T-helper 2 cell treated with Interferon-gamma antibody and Interleukin-4, amounts not matched to agents 5 μg/mL and 100 μg/mL, for 36 hours (primary cell): ENCODE measurements at places on chromosomes 2 and 18.

GRCh38 chr2:46010223-46010924 lies 286.8 kb upstream of the EPAS1 start:
- DNase-seq, result no peak

DNA sequence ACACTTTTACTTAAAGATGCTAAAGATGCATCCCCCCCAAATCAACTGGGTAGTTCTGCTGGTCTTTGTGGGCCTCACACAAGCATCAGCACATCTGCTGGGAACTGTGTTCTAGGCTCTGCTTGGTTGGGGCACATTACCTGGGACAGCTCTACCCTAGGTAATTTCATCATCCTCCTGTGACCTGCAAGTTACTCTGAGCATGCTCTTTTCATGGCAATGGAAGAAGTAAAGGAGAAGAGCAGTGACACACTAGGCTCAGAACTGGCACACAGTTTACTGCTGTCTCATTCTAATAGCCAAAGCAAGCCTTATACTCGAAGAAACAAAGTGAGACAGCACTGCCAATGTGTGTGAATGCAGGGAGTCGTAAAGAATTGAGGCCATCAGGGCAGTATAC lies 376.7 kb downstream of the XIRP2 start:
- no peak for DNase-seq

- no peak for DNase-seq
Observed at GRCh38 chr2:18518116-18519111, 42.0 kb downstream of the RDH14 start.

GRCh38 chr18:6561420-6561861 lies 146.7 kb upstream of the L3MBTL4 start:
- no peak for DNase-seq

DNA sequence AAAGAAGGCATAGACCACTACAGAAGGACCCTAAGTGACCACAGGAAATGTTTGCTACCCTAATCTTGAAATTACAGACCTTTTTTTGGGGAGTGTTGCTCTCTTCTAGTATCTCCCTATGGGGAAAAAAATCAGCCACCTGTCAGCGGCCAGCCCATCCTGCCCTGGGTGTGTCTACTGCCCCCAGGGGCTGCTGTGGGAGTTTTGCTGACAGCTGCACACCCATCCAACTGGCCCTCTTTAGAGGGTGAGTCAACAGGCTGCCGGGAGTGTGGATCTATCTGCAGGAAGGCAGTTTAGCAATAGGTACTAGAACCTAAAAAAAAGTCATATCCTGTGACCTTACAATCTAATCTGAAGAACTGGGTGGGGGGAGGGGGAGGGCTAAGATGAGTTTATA lies 796 bp upstream of the DYSF start:
- no peak for DNase-seq

DNA sequence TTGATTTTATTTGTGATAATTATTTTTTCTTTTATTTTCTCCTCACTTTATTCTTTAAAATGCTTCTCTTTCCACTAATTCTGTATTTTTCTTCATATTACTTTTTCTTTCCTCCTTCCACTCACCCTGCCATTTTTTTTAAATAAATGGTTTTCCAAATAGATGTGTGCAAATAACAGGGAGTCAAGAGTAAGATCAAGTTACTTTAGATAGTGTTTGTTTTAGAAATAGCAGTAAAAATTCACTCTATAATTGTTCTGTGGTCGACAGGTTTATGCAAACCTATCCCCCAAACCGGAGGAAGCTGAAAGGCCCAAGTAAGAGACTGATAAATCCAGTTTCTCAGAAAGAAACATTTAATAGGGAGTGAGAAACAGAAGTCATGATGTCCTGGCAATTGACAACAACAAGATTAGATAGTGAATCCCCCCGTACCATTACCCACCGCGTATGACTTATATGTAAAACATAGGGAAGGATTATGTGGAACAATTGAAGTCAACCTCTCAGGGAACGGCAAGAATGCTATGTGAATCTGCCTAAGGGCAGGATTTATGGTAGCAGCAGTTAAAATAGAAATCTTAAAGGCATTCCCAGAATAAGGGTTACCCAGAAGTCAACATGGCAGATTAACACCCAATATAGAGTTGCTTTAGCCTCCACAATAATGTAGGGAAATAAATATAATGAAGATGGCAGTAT lies 75.5 kb downstream of the KYNU start:
- DNase-seq, result no peak

- DNase-seq, result no peak
Observed at GRCh38 chr2:27795868-27796277, 24.4 kb downstream of the MRPL33 start.

- DNase-seq, result no peak
Observed at GRCh38 chr18:35890323-35890722, 82.2 kb upstream of the RMP24 start.

- no peak for DNase-seq
Observed at GRCh38 chr2:145100301-145100700, 580.4 kb upstream of the ZEB2 start.

GRCh38 chr18:34957119-34957863 lies 83.9 kb upstream of the MAPRE2 start:
- DNase-seq, result no peak

DNA sequence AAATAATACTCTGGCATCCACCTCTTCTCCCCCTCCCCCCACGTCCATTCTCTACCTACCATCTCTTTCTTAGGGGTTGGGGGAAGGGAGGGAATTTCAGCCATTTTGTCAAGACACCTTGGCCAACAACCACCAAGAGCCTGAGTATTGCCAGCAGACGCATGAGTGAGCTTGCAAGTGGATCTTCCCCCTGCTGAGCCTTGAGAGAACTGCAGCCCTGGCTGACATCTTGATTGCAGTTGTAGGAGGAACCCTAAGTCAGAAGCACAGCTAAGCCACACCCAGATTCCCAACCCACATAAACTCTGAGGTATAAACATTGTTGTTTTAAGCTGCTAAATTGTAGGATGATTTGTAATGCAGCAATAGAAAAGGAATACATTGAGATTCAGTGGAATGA lies 165.6 kb downstream of the TMEFF2 start:
- no peak for DNase-seq

GRCh38 chr2:62743506-62743905 lies 38.0 kb downstream of the EHBP1 start:
- DNase-seq, result no peak

DNA sequence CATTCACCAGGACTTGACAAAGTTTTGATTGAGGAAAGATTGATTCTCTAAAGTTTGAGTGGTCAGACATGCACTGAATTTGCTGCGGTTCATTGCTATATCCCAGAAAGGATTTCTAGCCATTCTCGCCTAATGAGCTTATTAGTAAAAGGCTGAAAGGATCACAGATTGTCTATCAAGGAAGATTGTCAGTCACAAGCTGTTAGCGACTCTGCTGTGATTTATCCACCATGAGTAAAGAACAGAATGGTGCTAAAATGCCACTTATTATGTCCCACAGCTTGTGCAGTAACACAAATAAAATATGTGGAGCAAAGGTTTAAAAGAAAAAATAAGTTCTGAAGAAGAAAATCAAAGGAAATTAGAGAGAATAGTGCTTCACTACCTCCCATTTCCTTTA lies 701.2 kb upstream of the CDH7 start:
- no peak for DNase-seq

DNA sequence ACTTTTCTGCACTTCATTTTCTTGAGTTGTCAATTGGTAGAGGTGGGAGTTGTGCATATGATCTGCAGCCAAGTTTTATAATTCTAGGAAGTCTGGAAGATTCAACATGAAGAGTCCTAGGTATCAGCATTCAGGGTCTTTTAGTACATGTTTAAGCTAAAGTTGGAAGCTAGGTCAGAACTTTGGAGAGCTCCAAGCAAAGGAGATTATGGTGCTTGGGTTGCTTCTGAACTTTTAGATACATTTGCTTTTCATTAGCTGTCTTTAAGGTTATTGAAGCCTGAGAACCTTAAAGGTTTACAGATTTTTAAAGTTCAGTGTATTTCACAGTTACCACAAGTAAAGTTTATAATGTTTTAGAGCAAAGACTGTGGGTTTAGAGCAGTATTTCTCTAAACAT lies 85.5 kb downstream of the EPC2 start:
- DNase-seq, result no peak

DNA sequence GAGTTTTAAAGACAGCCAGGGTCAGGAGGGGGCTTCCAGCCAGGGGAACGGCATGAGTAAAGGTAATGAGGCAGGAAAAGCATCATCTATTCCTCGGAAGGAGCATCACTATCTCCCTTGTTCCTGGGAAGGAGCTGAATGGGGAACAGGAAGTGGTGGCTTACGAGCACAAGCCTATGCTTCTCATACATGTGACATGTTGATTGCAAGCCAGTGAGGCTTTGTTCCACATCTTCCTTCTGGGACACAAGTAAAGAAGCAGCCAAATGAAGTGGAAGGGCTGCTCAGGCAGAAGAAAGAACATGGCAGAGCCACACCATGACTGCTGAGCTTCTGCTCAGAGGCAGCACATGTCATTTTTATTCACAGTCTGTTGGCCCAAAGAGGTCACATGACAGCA lies 15.1 kb upstream of the LMAN1 start:
- no peak for DNase-seq

GRCh38 chr18:10085416-10085815 lies 171.6 kb downstream of the VAPA start:
- no peak for DNase-seq

- DNase-seq, result no peak
Observed at GRCh38 chr2:238170386-238171071, 11.8 kb downstream of the ERFE start.

GRCh38 chr2:226701052-226701451 lies 98.6 kb downstream of the IRS1 start:
- no peak for DNase-seq

DNA sequence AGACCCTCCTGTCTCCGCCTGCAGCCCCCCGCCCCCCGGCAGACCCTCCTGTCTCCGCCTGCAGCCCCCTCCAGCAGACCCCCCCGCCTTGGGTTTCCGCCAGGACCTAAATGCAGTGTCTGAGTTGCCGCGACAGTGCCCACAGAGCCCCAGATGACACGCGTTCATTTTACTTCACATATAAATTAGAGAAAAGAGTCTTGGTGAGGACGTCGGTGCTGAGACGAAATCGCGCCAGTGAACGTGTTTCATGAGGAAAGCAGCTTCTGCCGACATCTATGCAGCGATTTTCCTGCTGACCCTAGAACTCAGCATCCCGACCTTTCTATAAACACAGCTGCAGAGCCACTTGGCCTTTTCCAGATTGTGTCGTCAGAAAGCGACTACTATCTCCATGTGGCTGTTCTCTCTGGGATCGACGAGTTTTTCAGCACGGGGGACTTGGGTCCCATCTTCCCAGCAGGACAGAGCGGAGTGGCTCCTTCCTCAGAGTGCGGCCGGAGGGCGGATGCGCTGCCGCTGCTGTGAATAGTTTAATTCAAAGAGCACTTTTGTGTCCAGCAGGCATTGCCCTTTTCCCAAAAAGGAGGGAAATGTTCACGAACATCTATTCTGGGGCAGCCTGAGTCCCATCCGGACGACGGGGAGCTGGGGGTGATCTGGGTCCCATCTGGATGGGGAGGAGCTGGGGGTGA lies 136.7 kb downstream of the NFATC1 start:
- no peak for DNase-seq
